COLO829 (cell line): ENCODE measurements at places on chromosomes 11 and 22.
A peak's percentile ranks its signal among the peaks of the same experiment; 100 is the strongest.

GRCh38 chr11:44944181-44944852 lies 6.4 kb downstream of the TP53I11 start:
- no peak for DNase-seq

GRCh38 chr11:46554213-46555147 lies 39.3 kb downstream of the AMBRA1 start:
- peak; percentile 53 for DNase-seq

GRCh38 chr11:122069707-122070360 lies 46.2 kb downstream of the BLID start:
- DNase-seq = peak; percentile 51

DNA sequence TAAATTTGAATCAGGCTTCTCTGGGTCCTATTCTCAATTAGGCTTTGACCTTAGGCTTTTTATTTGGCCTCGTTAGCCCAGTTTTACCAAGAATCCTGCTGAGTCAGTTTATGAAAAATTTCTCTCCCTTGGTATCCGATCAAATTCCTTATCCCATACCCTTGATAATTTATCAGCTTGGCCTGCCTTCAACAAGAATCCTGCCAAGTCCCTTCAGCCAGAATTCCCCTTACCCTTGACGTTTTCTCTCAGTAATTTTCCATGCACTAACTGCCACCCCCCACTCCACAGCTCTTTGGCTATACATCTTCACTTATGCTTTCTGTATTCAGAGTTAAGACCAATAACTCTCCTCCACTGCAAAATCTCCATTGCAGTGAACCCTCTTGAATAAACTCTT lies 811.0 kb upstream of the CCDC90B start:
- no peak for DNase-seq

DNA sequence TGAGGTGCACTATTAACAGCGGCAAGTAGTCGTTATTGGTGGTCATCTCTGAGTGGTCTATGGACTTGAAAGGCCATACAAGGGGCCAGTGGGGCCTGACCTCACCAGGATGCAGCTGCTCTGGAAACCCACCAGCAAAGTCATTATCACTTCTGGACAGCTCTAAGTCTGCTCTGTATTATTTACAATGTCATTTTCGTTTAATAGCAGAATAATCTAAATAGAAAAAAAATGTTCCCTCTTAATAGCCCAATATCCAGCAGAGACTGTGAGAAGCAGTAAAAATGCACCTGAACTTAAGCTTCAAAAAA lies 85.0 kb upstream of the EED start:
- DNase-seq = no peak

DNA sequence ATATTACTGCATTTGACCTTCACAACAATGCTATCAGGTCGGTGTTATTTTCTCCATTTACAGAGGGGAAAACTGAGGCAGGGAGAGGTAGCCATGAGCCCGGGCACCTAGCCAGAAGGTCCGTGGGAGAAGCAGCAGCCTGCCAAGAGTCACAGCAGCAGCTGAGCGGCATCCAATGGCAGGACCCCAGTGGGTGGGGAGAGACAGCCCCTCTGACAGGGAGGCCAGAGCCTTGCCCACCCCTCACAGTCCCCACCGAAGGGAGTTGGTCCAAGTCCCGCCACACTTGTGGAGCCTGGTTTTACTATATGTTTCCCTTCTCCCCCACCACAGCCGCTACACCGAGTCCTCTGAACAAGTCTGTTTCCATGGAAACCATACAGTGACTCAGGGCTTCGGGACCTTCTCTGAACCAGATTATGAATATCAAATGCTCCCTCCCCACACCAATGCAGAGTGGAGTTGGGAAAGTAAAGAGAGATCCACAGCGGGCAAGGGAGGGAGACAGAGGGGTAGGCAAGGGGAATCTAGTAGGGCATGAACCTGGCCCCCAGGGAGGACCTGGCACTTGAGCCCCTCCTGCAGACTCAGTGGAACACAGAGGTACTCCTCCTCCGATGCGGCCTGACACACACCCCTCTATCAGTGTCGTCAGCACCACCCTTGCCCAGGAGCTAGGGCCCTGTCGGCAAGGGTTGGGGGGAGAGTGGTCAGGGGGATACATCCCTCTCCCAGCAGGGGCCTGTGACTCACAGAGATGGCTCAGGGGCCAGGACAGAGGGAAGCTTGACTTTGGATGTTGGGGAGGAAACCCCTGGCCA lies 2.5 kb downstream of the CHST1 start:
- peak; percentile 87 for DNase-seq

GRCh38 chr11:64059339-64060140 lies 23.8 kb downstream of the FLRT1 start:
- DNase-seq = no peak

- no peak for DNase-seq
Measured at GRCh38 chr22:33299245-33299956, 241.2 kb upstream of the SYN3 start.

GRCh38 chr11:11966354-11966741 lies 42.1 kb downstream of the DKK3 start:
- DNase-seq = no peak

- no peak for DNase-seq
Measured at GRCh38 chr22:24170632-24171031, 10.7 kb upstream of the SUSD2 start.

DNA sequence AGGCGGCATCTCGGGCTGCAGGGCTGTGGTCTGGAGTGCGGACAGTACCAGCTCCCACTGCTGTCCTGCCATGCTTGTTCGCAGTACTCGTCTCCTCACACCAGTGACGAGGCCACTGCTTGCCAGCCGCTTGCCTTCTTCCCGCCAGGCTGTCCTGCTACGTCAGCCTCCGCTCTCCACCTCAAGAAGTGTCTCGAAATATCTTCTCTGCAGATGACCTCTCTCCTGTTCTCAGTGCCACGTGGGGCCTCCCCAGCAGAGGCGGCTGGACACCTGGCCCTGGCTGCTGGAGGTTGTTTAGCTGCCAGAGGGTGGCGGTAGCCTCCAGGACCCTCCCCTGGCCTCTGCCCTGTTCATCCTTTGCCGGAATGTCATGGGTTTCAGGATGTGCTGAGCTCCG lies 3.1 kb upstream of the CCDC188 start:
- no peak for DNase-seq

- no peak for DNase-seq
Measured at GRCh38 chr11:42571878-42572610, 739.8 kb upstream of the API5 start.
